ENCODE measurements at places on chromosomes 3 and 15.

DNA sequence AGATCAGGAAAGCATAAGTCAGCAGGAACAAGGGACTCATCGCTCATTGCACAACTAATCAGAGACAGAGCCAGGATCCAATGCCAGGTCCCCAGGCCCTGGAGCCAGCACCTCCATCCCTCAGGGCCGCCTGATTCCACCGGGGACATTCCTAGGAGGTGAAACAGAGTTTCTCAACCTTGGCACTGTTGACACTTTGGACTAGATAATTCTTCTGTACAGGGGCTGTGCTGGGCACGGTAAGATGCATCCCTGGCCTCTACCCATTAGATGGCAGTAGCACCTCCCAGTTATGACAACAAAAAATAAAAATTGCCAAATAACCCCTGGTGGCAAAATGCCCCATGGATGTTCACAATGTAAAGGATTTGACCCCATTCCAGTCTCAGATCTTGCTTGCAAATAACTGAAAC is 127.7 kb downstream of the MTHFS start:
- no peak for DNase-seq

- DNase-seq, result no peak
Measured at GRCh38 chr3:69273896-69274295, 112.0 kb downstream of the FRMD4B start.

GRCh38 chr15:33206366-33206765 is 11.9 kb upstream of the FMN1 start:
- DNase-seq, result no peak

DNA sequence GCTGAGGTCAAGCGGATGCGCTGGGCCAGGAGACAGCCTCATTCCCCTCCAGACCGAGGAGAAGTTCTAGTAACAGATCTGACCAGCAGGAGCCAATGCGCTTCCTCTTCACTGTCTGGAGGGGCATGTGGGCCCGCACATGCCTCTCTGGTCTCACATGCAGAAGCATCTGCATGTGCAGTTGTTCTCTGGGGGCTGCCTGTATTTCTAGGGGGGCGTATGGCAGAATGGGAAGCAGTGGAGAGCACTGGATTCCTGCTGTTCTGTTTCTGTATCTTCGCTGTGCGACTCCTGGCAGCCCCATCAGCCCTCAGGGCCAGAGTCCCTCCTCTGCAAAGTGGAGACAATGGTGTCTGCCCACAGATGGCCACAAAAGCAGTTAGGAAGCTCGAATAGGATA is 170.4 kb upstream of the IQSEC1 start:
- no peak for DNase-seq

GRCh38 chr3:129650256-129650872 is 43.9 kb upstream of the PLXND1 start:
- DNase-seq, result peak; percentile 85

DNA sequence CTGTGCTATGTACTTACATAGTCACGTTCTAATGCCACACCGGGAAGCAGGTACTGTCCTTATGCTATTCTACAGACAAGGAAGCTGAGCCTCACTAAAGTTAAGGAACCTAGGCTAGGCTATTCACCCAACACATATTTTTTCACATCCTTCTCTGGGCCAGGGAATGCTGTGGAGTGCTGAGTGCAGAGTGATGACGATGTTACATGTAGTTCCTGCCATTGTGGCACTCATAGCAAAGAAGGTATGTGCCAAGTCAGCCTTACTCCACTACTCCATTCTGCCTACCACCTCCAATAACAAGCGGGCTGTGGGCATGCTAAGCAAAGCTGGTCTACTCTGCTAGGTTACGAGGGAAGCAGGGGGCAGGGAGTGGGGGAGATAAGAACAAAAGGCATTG is 69.8 kb upstream of the SLC25A26 start:
- DNase-seq, result no peak

GRCh38 chr15:59862191-59863155 is 141.6 kb upstream of the FOXB1 start:
- DNase-seq, result no peak

DNA sequence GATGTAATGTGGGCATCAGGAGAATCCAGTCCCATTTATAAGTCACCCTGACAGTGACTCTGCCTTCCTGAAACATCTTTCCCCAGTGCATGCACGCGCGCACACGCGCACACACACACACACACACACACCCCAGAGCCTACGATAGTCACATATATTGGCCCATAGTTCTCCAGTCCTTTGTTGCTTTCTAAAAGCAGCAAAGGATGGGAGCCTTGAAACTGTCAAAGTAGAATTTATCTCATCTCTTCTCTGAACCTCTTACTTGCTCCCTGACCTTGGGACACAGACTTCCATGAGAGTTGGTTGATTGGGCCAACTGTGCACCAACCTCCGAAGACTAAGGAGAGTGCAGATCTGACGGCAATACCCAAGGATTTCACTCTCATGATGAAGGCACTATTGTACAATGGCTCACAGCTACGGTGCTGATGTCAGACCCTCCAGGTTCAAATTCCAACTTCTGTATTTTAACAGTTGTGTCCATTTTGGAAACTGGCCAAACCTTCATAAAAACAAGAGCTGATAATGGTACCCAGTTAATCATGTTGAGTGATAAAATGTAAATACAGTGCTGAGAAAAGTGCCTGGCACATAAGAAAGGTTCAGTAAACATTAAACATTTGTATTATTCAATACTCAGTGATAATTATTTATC is 8.3 kb downstream of the CPA3 start:
- no peak for DNase-seq

GRCh38 chr3:69161587-69162307 is 39.4 kb upstream of the LMOD3 start:
- no peak for DNase-seq

DNA sequence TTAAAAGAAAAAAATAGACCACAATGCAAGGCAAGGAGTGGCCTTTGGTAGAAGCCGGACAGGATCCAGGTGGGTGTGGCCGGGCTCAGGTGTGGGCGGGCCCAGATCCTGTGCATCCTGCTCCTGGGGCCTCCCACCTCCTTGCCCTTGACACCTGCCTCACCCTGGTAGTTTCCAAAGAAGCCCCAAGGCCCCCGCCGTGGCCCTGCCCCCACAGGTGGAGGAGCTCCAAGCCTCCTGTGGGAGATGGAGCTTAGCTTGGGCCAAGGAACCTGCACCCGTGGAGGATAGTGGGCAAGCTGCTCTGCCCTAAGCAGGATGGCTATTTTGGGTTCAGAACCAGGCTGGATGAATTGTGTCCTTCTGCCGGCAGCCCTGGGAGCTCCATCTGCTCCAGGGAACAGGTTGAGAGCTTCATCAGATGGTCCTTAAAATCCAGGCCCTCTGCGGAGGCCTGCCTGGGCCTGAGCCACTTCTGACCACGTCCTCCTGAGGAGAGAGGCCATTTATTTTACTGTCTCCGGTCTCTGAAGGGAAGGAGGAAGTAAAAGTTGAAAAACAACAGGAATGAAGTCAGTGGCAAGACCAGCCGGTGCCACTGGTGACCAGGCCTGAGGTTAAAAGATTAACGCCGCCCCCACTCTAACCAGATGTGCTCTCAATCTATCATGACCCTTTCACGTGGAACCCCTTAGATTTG is 53.9 kb upstream of the KLF13 start:
- peak; percentile 81 for DNase-seq

DNA sequence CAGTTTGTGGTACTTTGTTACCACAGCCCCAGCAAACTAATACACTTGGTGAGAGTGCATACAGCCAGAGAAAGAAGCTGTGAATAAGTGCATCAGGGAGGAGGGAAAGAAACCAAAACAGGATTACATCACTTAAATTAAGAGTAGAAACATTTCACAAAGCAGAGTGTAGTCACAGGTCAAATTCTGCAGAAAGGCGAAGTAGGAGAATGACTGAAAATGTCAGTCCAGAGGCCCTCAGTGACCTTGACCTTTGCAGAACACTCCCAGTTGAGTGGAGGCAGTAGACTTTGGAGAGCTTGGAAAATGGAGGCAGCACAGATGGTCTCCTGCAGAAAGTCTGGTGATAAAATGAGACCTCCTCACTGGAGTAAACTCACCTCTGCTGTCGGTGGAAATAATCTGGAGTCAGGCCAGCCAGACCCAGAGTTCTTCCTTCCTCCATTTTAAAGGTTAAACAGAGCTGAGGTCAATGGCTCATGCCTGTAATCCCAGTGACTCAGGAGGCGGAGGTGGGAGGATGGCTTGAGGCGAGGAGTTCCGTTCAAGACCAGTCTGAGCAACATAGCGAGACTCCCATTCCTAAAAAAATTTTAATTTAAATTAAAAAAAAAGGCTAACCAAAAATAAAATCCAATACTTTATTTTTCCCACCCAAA is 5.0 kb downstream of the CD86 start:
- DNase-seq, result no peak
